Activated CD4-positive, alpha-beta T cell treated with anti-CD3 and anti-CD28 coated beads, Interleukin-2, amount 50 U/mL, for 16 hours (primary cell): ENCODE measurements at places on chromosomes 6 and 20.
A peak's percentile ranks its signal among the peaks of the same experiment; 100 is the strongest.

DNA sequence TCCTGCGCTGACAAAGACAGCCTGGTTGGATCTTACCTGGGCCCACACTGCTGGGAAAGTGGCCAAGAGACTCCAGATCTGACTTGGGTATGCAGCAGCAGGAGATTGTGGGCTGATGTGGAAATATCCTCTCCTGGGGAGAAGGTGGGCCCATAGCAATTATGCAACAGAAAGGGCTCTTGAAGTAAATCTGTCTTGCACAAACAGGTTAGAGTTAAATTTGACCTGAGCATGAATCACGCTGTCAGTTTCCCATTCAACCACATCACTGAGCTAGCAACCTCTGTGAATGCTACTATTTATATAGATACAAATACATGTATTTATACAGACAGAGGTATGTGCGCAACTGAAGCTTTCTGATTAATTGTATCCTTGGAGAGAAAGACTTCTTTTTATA, 28.3 kb upstream of the PDYN start:
- no peak for DNase-seq

GRCh38 chr6:9554806-9555205, 860.1 kb downstream of the TFAP2A start:
- DNase-seq = no peak

DNA sequence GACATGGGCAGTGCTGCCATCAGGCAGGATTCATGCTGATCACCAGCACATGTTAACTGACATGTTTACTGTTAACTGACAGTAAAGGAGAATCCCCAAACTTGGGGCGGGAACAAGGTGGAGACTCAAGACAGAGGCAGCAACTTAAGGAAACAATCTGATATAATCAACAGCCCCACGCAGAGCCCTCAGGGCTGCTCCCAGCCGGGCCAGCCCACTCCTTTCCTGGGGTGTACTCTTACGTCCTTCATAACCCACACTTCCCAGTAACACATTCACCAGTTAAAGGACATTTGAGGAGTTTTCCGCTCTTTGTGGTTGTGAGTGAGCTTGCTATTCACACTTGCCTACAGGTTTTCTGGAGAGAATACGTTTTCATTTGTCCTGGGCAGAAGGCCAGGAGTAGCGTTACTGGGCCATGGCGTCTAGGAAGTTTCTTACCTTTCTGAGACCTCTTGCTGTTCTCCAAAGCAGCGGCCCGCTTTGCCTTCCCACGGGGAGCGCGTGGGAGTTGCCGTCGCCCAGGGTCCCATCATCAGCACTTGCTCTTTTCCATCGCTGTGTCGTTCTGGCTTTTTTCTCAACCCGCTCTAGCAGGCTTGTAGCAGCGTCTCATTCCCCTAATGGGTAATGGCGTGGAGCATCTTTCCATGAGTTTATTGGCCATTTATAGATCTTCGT, 56.4 kb downstream of the FOXF2 start:
- DNase-seq = no peak

GRCh38 chr6:157944983-157945931, 36.4 kb upstream of the SYNJ2 start:
- DNase-seq = no peak

GRCh38 chr6:119241111-119241465, 108.5 kb downstream of the MAN1A1 start:
- no peak for DNase-seq

GRCh38 chr6:140095532-140095931, 721.1 kb upstream of the CITED2 start:
- no peak for DNase-seq

DNA sequence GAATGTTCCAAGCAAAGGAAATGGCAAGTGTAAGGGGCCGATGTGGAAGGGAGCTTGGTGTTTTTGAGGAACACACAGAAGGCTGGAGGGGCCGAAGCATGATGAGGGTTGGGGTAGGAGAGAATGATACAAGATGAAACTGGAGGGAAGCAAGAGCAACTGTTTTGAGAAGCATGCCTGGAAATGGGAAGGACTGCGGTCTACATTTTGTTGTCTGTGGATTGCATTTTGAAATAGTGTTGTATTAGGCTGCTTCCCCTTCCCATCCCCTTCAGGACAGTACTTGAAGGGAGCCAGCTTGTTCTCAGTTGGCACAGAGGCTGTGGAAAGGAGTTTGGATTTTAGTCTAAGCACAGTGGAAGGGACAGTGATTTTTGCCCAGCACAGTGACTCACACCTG, 2.2 kb downstream of the TM9SF4 start:
- no peak for DNase-seq

DNA sequence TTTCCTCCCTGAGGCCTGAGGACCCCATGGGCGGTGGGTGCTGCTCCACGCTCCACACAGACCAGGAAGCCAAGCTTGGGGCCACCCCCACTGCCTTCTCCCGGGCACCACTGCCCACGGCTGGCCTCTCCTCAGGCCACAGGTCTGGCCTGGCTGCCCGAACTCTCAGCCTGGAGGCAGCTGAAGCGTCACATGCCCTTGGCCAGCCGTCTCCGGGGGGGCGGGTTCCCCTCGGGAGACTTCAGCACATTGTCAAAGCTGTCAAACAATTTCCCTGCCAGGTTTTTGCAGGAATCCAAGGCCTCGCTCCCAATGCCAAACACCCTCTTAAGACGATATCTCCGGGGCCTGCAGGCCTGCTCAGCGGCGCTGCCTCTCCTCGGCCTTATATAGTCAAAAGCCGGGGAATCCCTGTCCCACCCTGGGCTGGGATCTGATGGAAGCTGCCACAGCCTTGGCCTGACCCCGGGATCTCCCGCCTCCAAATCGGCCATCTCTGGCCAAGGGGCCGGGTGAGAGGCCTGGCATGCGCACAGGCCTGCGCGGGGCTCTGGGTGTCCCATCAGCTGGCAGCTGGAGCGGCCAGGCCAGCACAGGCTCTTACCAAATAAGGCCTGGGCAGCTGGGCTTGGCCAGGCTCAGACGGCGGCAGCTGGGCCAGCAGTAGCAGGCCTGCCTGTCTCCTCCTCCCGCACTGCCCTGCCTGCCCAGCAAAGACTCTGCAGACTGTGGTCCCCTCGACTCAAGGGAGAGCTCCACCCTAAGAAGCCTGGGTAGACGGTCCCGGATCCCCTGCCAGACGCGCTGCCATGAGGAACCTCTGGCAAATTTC, 49.7 kb downstream of the RBM38 start:
- no peak for DNase-seq

DNA sequence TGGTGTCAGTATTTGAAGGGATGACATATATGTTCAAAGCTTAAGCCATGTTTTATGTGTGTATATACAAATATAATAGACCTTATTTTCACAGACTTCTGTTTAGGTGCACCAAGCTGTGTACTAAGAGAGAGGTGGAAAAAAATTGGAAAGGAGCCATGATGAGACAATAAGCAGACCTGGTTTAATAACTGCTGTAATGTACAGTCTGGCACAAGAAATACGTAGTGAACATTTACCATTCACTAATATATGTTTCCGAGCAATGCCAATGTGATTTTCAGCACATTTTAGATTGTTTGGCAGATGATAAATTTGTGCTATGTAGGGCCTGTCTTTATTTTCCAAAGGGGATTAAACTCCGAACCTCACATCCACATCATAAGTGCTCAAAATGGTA, 116.3 kb downstream of the KHDC1L start:
- no peak for DNase-seq

GRCh38 chr20:63333241-63333836, 27.8 kb downstream of the CHRNA4 start:
- no peak for DNase-seq

DNA sequence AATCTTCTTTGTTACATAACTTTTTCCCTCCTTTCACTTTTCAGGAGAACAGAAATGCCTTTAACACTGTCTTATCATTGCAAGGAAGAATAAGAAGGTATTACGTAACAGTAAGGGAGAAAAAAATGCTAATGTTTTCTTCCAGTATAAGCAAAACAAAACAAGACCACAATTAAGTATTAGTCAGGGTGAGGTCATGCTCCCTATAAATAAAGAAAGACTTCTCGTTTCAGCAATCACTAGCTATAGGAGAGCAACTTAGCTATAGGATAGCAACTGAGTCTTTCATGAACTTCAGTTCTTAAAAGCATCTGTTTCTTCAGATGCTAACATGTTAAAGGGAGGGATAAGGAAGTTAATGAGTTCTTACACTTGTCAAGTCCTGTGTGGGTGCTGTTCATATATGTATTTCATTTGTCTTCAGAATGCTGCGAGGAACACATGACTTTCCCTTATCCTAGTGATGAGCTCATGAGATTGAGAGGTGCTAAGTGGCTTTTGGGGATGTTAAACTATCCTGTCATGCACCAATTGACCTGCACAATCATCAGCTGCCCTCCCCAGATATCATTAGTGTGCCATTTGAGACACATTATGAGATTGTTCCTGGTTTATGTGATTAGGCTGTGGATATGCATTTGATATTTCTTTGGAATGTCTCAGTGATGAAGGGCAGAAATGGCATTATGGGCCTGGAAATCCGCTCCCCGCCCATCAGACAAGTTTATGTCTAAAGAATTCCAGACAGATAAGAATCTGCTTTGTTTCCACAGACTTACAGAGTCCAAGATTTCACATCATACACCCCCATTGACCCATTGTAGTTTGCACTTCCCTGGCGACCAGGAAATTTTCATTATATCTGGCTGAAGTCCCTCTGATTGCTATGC, 37.5 kb downstream of the LAMA4 start:
- no peak for DNase-seq

DNA sequence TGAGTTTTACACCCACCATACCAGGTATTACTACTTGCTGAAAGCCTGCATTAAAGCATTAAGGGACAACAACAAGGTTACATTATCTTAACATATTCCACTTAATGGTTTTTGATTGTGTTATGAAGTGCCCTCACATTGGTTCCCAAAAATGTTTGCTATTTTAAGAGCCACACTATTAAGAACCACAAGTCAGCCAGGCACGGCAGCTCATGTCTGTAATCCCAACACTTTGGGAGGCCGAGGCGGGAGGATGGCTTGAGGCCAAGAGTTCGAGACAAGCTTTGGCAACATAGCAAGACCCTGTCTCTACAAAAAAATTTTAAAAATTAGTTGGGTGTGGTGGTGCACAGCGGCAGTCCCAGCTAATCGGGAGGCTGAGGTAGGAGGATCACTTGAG, 28.2 kb downstream of the ATXN1 start:
- DNase-seq = no peak

- no peak for DNase-seq
Observed at GRCh38 chr6:152575621-152576150, 61.5 kb downstream of the SYNE1 start.

GRCh38 chr6:10722570-10722819, 375 bp upstream of the TMEM14C start:
- DNase-seq = no peak

GRCh38 chr6:40831381-40831780, 207.6 kb downstream of the UNC5CL start:
- DNase-seq = no peak

DNA sequence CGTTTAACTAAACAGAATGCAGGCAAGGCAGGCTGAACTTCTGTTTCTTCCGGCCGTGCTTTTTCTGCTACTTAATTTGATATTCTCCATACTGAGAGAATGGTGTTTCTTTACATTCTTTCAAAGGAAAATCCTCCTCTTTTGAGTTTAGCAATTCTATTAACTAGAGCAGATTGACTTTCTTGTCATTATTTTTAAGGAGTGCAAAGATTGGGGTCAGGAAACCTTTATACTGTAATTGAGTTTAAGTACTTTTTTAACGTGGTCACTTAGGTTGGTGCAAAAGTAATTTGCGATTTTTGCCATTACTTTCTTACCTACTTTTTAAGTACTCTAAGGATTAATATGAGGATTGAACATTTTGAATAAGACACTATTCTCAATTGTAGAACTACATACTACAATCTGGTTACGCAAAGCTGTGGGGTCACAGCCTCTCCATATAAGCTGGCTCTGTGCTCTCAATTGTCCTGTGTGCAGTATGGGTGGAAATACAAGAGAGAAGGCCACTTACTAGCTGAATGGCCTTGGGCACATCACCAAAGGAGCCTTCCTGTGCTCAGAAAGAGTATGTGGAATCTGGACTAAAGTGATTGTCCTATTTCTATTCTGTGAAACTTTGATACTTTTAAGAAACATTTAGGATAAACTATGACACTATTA, 16.7 kb downstream of the HECA start:
- no peak for DNase-seq

GRCh38 chr6:35737413-35738211, 780 bp downstream of the ARMC12 start:
- peak; percentile 80 for DNase-seq

GRCh38 chr6:153044295-153044694, 41.8 kb upstream of the MTRF1L start:
- DNase-seq = no peak

DNA sequence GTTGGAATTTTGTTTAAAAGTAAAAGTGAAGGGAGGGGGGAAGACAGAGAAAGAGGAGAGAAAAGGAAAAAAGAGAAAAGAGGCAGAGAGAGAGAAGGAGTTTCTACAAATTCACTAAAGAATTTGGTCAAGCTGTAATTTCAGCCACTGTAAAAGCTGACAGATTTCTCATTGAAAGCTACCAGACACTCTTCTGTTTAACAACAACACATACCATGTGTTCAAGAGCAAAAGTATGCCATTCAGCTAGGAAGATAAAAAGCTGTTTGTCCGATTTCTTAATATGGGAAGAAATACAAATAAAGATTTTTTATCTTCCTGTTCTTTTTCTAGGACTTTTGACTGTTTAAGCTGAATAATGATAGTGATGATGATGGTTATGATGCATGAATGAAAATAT, 204.8 kb upstream of the RSPO3 start:
- no peak for DNase-seq

GRCh38 chr6:20790032-20790791, 256.0 kb downstream of the CDKAL1 start:
- peak; percentile 36 for DNase-seq

DNA sequence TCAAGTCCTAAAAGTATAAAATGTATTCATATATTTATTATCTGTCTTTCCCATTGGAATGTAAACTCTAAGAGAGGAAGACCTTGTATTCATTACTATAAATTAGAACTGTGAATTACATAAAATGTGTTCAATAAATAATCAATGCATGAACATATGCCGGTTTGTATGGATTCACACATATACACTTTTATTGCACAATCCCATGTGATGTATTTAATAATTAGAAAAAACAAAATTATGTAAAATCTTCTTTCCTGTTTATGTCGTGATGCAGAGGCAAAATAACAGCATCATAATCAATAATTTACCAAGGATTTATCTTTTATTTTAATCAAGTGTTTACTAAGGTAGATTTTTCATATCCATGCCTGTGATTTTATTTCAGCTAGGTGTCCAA, 240.5 kb downstream of the KHDRBS2 start:
- no peak for DNase-seq
